ENCODE measurements at places on chromosomes 5 and 9.

DNA sequence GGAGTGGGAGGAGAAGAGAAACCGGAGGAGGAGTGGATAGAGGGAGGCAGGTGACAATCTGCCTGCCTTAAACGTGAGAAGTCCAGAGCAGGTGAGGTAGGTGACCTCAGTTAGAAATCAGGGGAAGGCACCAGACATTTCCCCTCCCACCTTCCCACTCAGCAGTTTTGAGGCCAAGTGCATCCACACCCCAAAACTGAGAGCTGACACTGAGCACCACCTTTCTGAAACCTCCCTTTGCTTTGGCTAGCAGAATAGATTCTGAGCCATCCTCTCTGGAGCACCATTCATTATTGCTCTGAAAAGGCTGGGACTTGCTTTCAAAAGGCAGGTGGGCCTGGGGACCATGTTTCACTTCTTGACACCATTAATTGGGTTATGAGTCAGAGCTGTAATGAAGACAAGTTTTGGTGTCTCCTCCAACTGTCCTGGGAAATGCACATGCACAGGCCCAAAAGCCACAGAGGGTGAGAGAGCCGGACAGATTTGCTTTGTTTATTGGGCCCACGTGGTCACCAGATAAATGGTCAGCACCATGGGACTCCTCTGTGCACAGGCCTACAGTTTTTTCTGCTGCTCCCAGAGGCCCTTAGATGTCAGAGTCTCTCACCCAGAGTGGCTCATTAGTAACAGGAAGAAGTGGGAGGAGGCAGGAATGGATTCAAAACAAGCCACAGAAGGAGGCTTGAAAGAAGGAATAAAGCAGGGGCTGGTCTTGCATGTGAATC lies 314.7 kb downstream of the TLE1 start:
- no peak for DNase-seq

- no peak for DNase-seq
Observed at GRCh38 chr5:149528281-149529060, 22.8 kb downstream of the CSNK1A1 start.

GRCh38 chr5:181069767-181070491 lies 29.9 kb downstream of the BTNL9 start:
- no peak for DNase-seq

DNA sequence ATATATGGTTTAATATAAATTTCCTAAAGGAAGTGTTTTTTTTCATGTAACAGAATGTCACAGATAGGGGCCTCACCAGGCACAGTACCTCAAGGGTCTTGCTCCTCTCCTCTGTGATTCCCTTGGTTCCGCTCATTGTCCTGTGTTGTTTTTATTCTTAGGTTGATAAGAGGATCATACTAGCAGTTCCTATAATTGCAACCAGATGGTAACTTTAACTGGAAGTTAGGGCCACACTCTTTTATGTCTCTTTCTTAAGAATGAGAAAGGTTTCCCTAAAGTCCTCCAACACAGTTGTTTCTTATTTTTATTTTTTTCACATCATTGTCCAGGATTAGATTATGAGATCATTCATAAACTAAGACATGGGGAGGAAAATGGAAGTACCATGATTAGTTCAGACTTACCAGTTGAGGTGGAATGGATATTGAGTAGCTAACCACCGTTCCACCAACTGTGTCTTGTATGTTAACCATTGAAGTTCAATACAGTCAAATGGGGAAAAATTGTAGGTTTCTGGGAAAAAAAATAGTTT lies 41.1 kb downstream of the FAM174A start:
- DNase-seq = no peak

DNA sequence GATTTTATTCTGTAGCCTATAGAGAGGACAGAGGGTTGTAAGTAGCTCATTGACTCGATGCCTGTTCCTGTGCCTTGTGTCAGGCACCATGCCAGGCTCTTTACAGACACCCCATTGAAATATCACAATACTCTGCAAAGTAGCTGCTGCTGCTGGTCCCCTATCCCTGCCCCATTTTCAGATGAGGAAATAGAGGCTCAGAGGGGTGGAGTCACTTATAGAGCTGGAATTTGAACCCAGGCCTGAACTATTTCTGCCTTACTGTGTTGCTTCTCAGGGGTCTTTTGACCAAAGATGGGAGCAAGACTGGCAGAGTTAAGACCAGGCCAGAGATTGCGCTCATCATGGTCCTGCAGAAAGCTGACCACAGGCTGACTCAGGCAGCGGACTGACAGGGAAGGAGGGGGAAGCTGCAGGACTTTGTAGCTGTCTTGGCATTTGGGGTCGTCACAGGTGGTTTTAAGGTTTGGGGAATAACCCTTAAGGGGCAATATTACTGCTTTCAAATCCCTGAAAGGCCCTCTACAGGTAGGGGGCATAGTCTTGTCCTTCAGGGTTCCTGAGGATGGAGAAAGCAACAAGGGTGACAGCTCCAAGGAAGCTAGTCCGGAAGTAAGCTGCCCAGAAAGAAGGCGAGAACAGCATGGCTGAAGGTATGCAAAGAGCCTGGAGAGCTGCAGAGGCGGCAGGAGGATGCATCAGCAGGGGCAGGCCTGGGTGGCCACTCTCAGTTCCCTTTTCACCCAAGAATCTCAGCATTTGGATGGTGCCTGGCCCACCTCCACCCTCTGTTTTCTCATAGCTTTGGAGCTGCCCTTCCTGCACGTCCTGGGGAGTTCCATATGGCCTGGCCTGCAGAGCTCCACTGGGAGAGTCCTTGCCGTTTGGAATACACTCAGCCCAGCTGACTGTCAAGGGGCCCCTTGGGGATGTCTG lies 18.3 kb upstream of the NDST1 start:
- no peak for DNase-seq

DNA sequence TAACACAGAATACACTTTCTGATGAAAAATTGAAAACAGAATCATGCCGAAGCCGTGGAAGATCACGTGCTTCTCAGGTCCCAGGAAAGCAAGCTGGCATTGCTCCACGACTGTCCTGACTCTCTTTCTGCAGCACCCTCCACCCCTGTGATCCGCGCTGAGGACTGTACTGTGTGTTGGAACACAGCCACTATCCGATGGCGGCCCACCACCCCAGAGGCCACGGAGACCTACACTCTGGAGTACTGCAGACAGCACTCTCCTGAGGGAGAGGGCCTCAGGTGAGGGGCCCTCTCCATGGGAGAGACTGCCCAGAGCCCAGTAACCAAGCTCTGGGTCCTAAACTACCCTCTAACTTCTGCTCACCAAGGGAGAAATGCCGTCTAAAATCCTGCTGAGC lies 73.3 kb downstream of the CMYA5 start:
- DNase-seq = no peak

Data from T-helper 1 cell (primary cell).